ENCODE measurements at places on chromosomes 2 and 18.

- DNase-seq, result no peak
Measured at GRCh38 chr2:150612957-150613710, 125.7 kb upstream of the RND3 start.

DNA sequence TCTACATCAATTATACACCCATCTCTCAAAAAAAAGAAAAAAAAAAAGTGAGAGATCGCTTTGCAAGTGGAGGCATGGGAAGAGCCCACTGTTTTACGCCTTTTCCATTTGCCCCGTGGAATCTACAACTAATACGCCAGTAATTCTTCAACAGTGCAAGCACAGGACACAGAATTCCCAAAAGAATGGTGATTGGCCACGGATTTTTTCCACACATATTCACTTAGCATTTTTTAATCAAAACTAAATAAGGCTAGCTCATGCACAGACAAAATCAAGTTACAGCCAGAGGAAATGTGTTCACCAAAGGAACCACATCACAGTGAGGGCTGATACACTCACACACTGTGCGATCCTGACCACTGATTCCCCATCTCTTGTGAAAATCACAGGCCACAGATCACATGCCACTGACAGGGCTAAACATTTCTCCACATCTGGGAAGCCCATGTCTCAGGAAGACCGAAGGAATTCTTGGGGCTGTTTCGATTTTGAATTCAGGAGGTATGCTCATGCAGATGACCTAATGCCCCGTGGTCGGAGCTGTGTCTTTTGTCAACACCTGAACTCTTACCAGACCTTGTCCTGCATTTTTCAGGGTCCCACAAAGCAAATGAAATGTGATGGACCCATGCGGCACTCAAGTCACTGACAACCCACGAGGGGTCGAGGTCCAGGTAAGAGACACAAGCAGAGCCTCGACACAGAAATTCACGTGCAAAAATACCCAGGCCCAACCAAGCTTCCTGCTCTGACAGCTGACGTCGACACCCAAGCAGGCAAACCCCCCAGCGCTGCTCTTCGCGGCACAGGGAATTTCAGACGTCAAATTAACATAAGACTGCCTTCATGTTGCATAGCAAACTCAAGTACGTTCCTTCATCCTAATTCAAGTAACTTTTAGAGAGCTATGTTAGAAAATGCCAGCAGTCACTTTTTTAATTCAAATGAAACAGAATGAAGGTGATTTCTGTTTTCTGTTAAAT, 69.6 kb downstream of the ZNF516 start:
- no peak for DNase-seq

DNA sequence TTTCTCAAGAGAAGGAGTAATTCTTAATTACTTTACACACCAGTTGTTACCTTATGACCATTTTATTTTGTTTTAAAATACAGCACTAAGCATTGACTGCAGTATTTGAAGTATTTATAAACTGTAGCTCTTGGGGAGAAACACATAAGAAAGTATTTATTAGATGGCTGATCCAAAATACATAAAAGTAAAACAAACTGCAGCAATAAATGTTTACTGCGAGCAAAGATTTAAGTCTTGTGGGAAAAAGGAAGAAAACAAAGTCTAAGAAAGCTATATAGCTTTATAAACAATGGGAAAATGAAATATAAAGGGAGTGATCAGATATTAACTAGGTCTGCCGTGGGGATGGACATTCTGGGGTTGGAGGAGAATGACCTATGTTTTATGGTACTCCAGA, 347.2 kb upstream of the ZC3H15 start:
- no peak for DNase-seq

DNA sequence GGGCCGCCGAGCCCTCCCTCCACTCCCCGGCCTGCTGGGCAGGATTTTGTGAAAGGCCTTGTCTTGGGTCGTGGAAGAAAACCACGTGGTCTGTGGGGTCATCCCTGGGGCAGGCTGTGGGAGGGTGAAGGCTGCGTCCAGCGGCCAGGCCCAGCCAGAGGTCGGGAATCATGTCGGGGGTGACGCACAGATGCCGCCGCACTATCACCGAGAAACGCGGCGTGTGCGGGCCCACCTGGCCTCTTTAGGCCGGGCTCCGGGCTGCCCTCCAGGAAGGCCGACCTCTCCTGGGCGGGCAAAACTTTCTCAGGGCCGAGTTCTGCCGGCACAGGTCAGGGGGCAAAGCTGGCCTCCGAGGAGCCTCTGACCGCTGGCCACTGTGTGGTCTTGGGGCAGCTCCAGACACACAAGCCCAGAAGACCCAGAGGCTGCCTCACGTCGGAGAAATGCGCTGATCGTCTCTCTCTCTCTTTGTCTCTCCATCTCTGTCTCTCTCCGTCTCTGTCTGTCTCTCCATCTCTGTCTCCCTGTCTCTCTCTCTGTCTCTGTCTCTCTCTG, 28.4 kb downstream of the NFATC1 start:
- DNase-seq, result no peak

DNA sequence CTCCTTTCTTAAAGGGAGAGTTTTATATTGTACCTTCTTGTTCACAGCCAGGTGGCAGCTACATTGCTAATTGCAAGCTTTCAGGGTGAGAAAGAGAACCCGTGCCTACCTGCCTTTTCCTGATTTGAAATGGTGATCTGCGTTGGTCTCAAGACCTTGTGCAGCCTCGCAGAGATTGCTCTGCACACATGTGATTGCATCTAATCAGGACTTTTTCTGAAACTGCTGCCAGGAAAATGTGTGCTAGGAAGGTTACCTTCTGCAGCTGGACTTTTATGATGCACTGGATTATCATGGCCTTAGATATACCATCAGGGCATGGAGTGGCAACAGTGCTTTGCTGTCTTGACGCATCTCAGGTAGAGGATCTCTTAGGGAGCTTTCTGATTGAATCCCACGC, 45.1 kb downstream of the AGAP1 start:
- no peak for DNase-seq

GRCh38 chr18:22335731-22336198, 82.0 kb downstream of the CTAGE1 start:
- DNase-seq, result no peak

GRCh38 chr2:20666304-20667150, at the start of gene GDF7:
TSS of gene GDF7 (plus strand) at chr2:20667144. CDS start at chr2:20667240, 96 bp downstream.
- DNase-seq, result no peak

GRCh38 chr2:96539215-96539920, 2.8 kb downstream of the ARID5A start:
- no peak for DNase-seq

GRCh38 chr2:96116879-96117533, 635 bp upstream of the ADRA2B start:
- DNase-seq, result no peak

- no peak for DNase-seq
Measured at GRCh38 chr18:57915865-57916582, 112.9 kb upstream of the ATP8B1 start.

All from AG09309 (cell line).